ENCODE measurements at places on chromosomes 13 and 19.

DNA sequence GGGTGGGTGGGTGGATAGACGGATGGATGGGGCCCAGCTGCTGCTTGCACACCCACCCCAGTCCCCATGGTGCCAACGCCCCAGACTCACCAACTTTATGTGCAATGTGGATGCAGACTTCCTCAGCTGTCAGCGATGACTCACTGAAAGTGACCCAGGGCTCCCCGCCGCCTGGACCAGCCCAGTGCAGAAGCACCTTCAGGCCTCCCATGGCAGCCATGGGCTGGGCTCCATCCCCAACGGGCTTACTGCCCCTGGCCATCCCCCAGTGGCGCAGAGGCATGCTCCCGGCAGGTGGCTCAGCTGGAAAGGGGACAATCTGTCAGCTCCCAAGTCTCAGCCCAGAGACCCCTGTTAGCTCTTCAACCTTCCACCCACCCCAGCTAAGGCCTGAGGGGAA lies 2.2 kb downstream of the TYK2 start:
- no peak for DNase-seq

GRCh38 chr13:111528513-111528912 lies 208.1 kb downstream of the TEX29 start:
- no peak for DNase-seq

DNA sequence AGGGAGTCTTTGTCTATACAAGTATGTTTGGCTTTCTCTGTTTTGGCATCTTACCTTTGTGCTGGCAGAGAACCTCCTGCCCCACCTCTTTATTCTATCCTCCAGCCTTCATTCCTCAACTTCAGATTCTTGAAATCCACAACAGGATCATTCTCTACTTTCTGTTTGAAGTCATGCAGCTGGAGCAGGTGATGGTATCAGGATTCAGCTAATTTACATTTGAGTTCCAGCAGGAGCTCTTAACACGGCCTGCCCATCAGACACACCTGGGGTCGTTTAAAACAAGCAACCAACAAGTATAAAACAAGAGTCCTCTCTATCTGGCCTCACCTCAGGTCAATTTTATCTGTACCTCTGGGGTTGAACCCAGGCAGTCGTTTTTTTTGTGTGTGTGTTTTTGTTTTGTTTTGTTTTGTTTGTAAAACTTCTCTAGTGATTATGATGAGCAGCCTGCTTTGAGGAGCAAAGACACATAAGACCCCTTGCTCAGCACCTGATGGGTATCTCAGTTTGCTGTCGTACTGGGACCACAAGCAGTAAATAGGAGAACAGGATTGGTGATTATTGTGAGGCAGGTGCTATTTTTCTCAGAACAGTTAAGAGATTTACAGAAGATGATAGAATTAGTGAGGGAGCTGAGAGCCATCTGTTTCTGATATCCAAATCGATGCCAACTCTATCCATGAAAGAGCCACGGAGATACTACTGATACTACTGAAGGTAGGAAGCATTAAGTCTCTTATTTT lies 78.4 kb downstream of the GPC6 start:
- DNase-seq: no peak

GRCh38 chr19:31329819-31330218 lies 19.4 kb downstream of the TSHZ3 start:
- DNase-seq: no peak

Data from T-helper 2 cell (primary cell).